ENCODE measurements at places on chromosomes 12 and 14. TPM values are rescaled to one million over a fixed set of nuclear protein-coding genes. Genes with fewer than 3 reads are reported as not detected.

Gene TRHDE
- total RNA-seq = 0.08 TPM

Gene GNB3
- total RNA-seq = not detected

Gene HOXC6
- 1.6 TPM for total RNA-seq

Gene KCNMB4
- total RNA-seq = 0.76 TPM

Gene GPD1
- total RNA-seq = 0.56 TPM

Gene CLEC2A
- not detected for total RNA-seq

Gene RGS6
- 0.52 TPM for total RNA-seq

Gene TTC8
- total RNA-seq = 12.8 TPM

Gene SLC7A7
- 1.4 TPM for total RNA-seq

Gene IFNG
- not detected for total RNA-seq

Gene CBLN3
- 0.44 TPM for total RNA-seq

Gene HNF1A
- not detected for total RNA-seq

Gene SLC16A7
- total RNA-seq = 52.4 TPM

Gene CCDC196
- not detected for total RNA-seq

Gene PALS1
- 21.6 TPM for total RNA-seq

Gene WIF1
- total RNA-seq = 0.20 TPM

Gene STON2
- 54.0 TPM for total RNA-seq

Gene TAC3
- total RNA-seq = not detected

Gene SOAT2
- total RNA-seq = not detected

Gene SRP54
- total RNA-seq = 26.6 TPM

Gene SLIRP
- total RNA-seq = 113 TPM

Gene ACVRL1
- total RNA-seq = 4.9 TPM

Gene PTPRB
- 5.1 TPM for total RNA-seq

Gene TDG
- 20.4 TPM for total RNA-seq

Gene CCDC184
- total RNA-seq = 0.20 TPM

Gene CCDC175
- total RNA-seq = not detected

Gene STXBP6
- 0.56 TPM for total RNA-seq

Gene SLCO1B1
- 0.08 TPM for total RNA-seq

Gene SPIC
- total RNA-seq = 0.16 TPM

Gene TAS2R14
- 0.80 TPM for total RNA-seq

Gene TBC1D30
- total RNA-seq = 0.72 TPM

Gene GPRC5A
- total RNA-seq = 11.8 TPM

Gene IL23A
- 1.8 TPM for total RNA-seq

Data from esophagus mucosa (tissue), 1 donor.